MG63 (cell line): ENCODE measurements at places on chromosomes 11 and 22.

DNA sequence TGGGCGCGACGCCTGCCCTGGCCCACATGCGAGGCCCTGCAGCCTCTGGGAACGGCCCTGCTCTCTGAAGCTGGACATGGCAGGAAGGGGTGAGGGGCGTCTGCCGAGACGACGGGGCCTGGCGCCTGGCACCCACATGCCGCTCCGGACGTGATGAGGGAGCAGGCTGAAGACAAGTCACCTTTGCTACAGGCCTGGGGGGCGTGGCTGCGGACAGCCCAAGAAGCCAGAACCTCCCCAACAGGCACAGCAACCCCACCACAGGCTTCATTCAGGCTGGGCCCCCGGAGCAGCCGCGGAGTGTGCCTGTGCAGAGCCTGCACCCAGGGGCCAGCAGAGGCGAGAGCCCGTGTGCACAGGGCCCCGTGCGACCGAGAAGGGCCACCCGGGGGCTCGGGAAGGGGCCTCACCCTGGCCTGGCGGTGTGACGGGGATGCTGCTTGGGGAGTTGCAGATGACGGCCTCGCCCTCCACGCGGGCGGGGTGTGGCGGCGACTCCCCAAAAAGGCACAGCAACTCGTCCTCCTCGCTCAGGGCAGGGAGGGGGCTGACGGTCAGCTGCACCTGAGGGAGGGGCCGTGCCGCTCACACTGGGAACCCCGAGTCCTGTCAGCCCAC is 16.6 kb upstream of the MAPK11 start:
- no peak for DNase-seq

DNA sequence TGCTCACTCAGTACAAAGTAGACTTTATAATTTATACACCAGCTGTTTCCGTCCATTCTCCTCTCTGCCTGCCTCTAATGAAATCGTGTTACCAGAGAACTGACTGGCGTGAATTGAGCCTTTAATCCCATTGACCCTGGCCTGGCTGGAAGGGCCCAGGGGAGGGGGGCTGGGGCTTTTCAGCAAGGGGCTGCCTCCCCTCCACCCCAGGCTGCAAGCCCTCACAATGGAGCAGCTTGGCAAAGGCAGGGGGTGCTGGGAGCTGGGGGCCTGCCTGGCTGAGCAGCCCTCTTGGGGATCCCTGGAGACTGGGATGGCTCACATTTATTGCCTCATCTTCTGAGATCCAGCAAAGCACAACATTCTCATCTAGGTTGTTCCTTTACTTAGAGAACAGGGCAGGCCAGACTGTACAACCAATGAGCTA is 25.8 kb upstream of the LMO1 start:
- DNase-seq: no peak

DNA sequence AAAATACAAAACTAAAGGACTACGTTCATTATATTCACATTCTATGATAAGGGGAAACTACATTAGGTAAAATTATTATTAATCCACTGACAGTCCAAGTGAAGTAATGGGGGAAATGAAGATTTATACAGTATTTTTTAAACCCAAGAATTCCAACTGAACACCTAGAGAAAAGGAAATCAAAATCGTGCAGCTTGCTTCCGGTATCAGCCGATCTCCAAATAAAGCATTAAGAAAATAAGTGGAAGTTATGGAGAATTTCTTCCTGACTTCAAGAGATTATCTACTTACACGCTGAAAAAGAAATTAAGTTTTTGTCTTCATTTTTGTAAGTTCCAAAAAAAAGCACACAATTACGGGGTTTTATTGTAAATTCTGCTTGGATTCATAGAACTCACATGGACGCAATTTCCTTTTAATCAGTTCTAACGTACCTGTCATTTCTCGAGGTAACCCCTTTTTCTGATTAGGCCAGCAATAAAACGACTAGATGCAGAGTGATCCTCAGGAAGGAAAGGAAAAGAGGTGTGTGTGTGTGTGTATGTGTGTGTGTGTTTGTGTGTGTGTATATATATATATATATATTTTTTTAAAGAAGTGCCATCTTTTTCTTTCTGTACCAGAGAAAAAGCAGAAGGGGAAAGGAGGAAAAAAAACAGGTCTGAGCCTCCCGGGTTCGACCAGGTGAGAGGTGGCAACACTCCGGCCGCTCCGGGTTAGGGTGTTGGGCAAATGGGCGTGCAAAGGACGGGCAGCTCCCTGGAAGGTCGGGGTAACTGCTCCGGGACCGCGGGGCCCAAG is 1.1 kb downstream of the ZBTB44 start:
- no peak for DNase-seq

GRCh38 chr11:119567688-119568582 is 145.0 kb upstream of the THY1 start:
- DNase-seq: peak; percentile 89

GRCh38 chr22:16387088-16387487 is 205.5 kb downstream of the CCT8L2 start:
- DNase-seq: no peak

DNA sequence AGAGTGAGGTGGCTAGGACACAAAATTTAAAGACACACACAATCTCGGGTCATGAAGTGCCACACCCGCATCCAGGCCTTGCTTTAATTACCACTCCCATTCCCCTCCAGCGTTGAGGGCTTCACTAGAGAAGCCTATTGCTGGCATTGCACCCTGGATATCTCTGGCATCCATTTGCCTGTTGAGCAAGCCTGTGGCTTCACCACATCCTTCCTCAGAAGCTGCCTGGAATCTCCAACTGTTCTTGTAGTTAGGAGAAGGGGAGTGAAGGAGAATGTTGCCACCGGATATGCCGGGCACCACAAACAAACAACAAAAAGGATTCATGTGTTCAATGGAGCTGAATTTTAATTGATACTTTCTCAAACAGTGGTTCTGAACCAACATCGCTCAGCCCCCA is 34.4 kb upstream of the RCN1 start:
- peak; percentile 49 for DNase-seq

- no peak for DNase-seq
Observed at GRCh38 chr11:72669527-72669926, 4.7 kb downstream of the PDE2A start.

DNA sequence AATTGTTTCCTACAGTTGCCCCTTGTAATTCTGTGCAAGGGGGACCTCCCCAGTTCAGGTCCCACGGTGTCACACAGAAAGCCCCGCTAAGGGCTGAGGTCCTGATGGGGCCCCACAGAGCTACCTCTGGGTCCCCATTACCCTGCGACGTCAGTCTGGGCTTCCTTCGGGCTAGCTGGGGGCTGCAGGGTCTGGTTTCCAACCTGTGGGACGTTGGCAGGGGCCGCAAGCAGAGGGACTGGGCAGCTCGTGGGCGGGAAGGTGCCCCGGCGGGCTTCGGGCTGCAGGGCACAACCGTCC is 698 bp downstream of the SLC37A4 start:
- DNase-seq: no peak
